ENCODE measurements at places on chromosomes 4 and X. TPM values are rescaled to one million over a fixed set of nuclear protein-coding genes. Genes with fewer than 3 reads are reported as not detected.

The PCDH7 gene
- total RNA-seq: 0.51 TPM

The C1QTNF7 gene
- not detected for total RNA-seq

The PAGE4 gene
- total RNA-seq: not detected

The AVPR2 gene
- total RNA-seq: 1.9 TPM

The SSX1 gene
- not detected for total RNA-seq

The NOA1 gene
- total RNA-seq: 14.2 TPM

The TMPRSS11B gene
- not detected for total RNA-seq

The WNK3 gene
- total RNA-seq: 0.38 TPM

The AMOT gene
- 10.9 TPM for total RNA-seq

The GAGE2A gene
- total RNA-seq: not detected
